ENCODE measurements at places on chromosomes 2 and 18.

- no peak for DNase-seq
Observed at GRCh38 chr18:48578289-48578688, 39.5 kb downstream of the CTIF start.

GRCh38 chr2:23036629-23037028, 348.4 kb upstream of the KLHL29 start:
- DNase-seq: no peak

DNA sequence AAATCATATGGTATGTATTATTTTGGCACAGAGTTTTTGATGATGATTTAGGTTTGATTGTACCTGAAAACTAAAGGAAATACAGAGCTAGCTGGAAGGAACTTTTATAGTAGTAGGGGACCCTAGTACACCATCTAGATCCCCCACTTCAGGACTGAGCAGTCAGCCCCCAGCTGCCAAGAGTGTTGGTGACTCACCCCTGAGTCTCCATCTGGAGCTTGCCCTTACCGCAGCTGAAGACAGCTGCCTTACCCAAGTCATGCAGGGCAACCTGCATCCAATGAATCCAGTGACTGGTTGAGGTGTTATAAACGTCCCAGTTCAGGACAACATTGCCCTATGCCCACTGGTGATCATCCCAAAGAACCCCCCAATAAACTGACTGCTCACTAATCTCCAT, 15.3 kb downstream of the PMS1 start:
- DNase-seq: no peak

- no peak for DNase-seq
Observed at GRCh38 chr18:63787673-63788072, 12.5 kb downstream of the SERPINB7 start.

GRCh38 chr18:46732201-46732600, 24.7 kb downstream of the ST8SIA5 start:
- DNase-seq: no peak

DNA sequence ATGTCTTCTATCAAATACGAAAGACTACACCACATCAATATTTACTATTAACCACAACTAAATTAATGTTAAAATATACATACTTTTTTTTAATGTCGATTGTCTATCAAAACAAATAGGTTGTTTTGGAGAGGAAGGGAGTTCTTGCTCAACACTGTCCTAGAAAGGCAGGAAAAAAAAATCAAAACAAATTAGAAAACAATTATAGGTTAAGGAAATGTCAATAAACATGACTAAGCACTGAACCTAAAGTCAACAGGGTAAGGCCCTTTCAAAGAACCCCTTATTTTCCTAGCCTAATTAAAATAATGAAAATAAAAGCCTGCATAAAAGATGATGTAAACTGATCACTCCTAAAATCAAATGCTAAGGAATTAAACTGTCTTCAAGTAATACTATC, 2.8 kb downstream of the CEP76 start:
- DNase-seq: no peak

DNA sequence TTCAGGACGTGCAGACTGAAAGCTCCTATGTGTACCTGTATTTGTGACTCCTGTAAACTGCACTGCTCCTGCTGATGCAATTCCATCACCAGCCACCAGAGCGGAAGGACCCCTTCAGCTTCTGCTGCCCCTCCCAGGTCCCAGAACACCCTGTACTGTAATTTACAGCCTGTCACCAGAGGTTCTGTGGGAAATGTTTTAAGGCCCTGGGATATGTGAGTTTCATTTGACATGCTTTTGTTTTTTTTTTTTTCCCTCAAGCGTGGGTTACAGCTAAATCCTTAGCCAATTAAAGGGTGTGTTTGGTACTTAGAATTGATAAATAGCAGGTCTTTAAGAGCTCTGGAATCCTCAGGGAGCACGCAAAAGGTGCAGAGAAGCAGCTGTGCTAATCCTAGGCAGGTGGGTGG, 79.4 kb downstream of the KCTD1 start:
- DNase-seq: peak; percentile 30

DNA sequence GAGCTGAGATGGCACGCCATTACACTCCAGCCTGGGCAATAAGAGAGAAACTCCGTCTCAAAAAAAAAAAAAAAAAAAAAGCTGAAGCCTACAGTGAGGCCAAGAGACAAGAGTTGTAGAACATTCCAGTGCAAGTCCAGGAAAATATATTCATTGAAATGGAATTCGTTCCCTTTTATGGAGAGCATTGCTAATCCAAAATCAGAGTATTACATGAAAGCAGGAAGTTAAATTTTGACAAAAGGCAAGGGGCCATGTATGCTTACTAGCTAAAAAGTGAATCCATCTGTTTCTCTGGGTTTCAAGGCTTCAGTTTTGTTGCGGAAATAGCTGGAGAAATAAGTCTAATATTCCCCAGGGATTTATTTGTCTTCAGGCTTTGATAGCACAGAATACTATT, 471.7 kb downstream of the THSD7B start:
- no peak for DNase-seq

DNA sequence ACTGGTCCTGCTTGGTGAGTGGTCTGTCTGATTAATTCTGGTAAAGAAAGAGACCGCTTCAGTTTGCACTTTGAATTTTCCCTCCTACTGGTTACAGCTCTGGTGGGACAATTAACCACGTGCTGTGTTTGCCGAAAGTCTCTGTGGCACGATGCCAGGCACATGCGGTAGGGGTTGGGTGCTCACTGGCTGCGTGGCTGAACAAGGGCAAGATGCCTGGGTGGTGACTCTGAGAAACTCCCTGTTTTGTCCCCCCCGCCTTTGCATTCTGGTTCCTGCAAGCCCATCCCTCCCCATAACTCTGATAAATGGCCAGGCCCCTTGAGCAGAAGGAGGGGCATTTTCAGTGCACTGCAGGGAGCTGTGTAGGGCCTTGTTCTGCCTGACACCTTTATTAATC, 206.1 kb downstream of the TFCP2L1 start:
- DNase-seq: no peak

DNA sequence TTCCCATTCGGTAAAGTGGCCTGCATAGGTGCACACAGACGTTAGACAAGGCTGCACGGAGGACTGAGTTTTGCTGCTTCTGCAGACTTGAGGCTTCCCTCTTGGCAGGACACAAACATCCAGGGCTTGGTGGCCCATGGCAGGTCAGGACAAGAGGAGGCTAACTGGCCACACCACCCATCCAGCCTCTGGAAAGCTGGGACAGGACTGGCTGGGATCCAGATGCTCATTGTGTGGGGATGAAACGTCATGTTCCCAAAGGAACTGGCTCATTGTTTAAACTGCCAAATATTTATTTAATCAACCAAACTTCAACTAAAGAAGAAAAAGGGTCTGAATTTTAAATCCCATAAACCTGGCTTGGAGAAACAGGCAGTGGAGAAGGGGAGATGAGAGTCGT, 239.1 kb upstream of the EPAS1 start:
- no peak for DNase-seq

GRCh38 chr2:6083136-6083535, 391.0 kb downstream of the SOX11 start:
- DNase-seq: no peak

- no peak for DNase-seq
Observed at GRCh38 chr18:75433098-75433497, 5.6 kb upstream of the SMIM21 start.

- DNase-seq: no peak
Observed at GRCh38 chr2:28219758-28220368, 172.8 kb upstream of the FOSL2 start.

- no peak for DNase-seq
Observed at GRCh38 chr2:44553456-44553855, 191.7 kb downstream of the CAMKMT start.

DNA sequence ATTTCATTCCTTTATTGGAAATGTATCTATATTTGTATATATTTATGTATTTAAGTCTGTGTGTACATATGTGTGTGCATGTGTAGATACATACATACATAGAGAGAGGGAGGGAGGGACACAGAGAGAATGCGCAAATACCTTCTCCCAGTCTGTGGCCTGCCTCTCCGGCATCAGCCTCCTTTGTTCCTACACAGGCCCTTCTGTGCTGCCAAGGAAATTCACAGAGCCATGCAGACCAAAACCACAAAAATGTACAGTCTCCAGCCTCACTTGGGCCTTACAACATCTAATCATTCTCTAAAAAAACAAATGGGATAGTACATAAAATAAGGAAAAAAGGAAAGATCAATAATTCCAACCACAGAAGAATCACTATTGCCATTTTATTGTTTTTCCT, 8.8 kb upstream of the CRACDL start:
- no peak for DNase-seq

- no peak for DNase-seq
Observed at GRCh38 chr18:79384834-79385233, 10.9 kb upstream of the NFATC1 start.

DNA sequence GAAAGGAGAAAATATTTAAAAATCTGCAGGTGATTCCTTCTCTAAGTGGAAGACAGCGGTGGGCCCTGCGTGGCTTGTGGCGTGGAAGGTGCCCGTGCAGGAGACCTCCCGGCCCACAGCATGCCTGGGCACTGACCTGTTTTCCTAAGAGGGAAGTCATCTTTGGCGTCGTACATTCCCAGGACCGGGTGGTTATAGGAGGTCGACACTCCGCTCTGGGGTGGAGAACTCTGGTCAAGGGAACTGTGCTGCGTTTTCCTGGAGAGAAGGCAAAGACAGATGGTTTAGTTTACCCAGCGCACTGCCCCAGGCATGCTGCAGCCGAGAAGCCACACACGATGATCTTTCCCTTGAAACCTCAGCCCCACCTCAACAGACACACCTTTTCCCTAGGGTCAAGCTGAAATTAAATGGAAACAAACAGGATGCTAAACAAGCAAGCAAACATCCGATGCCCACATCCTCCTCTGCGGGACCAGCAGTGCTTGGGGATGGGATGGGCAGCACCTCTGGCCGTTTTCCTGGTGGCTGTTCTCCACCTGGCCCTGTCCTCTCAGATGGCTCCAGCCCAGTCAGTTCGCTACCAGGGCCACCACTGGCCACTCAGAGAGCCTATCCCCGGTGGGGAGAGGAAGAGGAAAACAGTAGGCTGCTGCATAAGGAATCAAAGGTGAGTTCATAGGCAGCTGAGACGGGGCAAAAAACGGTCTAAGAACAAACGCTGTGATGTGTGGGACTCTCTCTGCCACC, 244.1 kb downstream of the HDAC4 start:
- no peak for DNase-seq

GRCh38 chr2:203583701-203584100, 48.6 kb upstream of the RAPH1 start:
- no peak for DNase-seq

DNA sequence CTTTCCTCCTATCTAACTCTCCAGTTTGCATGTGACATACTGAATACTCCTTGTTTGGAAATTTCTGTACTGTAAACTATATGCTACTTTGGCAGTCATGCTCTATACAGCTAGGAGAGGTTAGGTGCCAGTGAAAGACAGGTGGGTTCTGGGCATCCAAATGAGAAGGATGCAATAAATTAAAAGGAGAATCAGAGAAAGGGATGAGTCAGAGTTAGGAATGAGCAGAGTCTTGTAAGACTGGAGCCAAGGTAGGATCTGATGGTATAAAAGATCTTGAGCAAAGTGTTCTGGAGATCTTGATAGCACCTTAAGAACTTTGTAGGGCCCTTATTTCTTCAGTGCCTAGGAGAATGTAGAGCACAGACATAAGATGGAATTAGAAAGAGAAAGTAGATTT, 58.7 kb upstream of the STAM2 start:
- no peak for DNase-seq

DNA sequence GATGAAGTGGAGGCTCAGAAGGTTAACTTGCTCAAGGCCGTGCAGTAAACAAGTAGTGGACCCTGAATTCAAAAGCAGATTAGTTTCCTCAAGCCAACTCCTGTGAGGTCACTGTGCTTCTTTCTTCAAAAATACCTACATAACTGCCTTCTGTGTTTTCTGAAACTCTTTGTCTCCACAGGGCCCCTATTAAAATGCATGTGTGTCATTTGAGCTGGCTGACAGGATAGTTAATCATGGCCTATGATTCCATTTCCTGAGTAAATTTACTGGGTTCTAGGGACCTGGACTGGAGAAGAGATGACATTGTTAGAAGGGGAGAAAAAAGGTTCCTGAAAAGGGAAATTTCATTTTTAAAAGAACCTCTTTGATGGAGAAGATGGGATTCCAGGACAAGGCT, 12.9 kb upstream of the DTNA start:
- DNase-seq: no peak

- DNase-seq: peak; percentile 14
Observed at GRCh38 chr18:79523736-79524180, 128.0 kb downstream of the NFATC1 start.

GRCh38 chr2:31170071-31170698, 31.9 kb upstream of the GALNT14 start:
- DNase-seq: no peak

- DNase-seq: no peak
Observed at GRCh38 chr2:168138901-168139300, 108.5 kb downstream of the STK39 start.

DNA sequence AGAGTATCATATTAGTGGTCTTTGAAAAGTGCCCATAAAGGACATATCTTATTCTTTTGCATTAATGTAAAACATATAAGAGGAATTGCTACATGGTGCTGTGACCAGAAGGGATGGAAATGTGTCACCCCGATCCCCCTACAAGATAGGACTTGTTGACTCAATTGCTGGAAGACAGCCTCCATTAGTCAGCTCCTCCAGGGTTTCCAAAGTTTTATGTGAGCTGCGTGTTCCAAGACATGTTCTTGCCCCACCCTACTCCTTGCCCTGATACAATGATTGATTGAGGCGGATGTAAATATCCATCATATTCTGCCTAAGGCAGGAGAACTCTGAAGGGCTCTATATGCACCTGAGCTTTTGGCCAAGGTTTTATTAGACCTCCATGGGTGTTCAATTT, 541.0 kb upstream of the ZEB2 start:
- DNase-seq: no peak

GRCh38 chr2:123500988-123501387, 524.1 kb upstream of the CNTNAP5 start:
- DNase-seq: no peak

GRCh38 chr2:212626371-212626918, 87.8 kb upstream of the ERBB4 start:
- DNase-seq: no peak

GRCh38 chr2:100835006-100835659, 15.2 kb downstream of the NPAS2 start:
- no peak for DNase-seq

GRCh38 chr2:139296672-139297209, 516.6 kb upstream of the NXPH2 start:
- no peak for DNase-seq

- DNase-seq: no peak
Observed at GRCh38 chr2:135799738-135800137, 37.2 kb downstream of the LCT start.

DNA sequence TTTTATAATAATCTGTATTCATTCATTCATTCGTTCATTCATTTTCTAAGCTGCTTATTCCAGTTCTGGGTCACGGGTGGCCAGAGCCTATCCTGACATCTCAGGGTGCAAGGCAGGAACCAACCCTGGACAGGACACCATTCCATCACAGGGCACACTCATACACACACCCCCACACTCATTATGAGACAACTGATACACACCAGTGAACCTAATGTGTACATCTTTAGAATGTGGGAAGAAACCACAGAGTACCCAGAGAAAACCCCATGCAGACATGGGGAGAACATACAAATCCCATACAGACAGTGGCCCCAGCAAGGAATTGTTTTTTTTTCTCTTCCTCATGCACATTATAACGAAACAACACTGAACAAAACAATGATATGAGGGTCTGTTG, 54.7 kb downstream of the RTN4 start:
- no peak for DNase-seq

- no peak for DNase-seq
Observed at GRCh38 chr2:123791684-123792083, 233.4 kb upstream of the CNTNAP5 start.

- no peak for DNase-seq
Observed at GRCh38 chr2:143482771-143483170, 353.6 kb downstream of the ARHGAP15 start.

Data from pancreas (tissue), 10 donors.